ENCODE measurements at places on chromosomes 7 and 10.
A peak's percentile ranks its signal among the peaks of the same experiment; 100 is the strongest.

DNA sequence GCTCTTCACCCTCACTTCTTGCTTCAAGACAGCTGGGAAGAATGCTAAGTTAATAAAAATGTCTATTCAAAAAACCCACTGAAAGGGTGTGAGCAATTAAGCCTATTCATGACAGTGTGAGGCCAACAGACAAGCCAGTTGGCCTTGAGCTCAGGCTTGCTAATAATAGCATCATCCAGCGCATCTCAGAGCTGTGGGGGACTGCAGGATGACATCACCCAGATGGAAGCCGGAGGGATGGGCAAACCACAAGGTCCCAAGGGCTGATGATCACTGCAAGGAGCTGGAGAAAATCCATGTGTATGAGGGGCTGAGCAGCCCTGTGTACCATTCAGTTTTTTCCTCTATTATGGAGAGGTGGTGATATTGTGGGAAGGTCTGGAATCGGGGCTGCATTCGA is 770.4 kb downstream of the TNS3 start:
- no peak for DNase-seq

GRCh38 chr7:17931069-17931468 is 9.2 kb downstream of the SNX13 start:
- DNase-seq: no peak

DNA sequence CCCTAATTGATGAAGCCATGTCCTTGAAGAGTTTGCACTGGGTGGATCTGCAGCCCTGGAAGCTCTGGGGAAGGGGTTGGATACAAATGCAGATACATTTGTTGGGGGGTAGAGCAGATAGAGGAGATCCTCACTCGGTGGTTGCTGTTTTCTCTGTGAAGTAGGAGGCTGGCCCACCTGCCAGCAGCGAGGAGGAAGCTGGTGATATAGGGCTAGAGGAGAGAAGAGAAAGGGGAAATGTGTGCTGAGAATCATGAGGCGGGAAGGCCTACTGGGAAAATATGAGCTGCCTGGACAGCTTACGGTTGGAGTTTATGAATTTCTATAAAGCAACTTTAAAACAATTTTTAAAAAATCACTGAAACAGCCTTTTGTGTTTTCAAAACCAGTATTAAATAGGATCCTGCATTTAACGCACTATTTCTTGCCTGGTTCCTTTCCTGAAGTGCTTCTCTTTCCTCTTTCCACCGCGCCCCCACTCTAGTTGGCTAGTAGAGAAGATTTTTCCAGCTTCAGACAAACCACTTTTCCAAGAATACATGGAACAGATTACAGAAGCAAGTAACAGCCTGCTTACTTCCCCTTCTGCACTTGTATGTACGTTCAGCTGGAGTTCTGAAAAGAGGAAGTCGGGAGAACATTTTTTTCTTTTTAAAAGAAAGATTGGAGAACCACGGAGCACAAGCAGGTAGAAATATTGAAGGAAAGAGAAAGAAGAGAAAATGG is 100.6 kb upstream of the GLCCI1 start:
- DNase-seq: no peak

GRCh38 chr7:131859147-131859821 is 302.9 kb upstream of the PODXL start:
- DNase-seq: peak; percentile 72

DNA sequence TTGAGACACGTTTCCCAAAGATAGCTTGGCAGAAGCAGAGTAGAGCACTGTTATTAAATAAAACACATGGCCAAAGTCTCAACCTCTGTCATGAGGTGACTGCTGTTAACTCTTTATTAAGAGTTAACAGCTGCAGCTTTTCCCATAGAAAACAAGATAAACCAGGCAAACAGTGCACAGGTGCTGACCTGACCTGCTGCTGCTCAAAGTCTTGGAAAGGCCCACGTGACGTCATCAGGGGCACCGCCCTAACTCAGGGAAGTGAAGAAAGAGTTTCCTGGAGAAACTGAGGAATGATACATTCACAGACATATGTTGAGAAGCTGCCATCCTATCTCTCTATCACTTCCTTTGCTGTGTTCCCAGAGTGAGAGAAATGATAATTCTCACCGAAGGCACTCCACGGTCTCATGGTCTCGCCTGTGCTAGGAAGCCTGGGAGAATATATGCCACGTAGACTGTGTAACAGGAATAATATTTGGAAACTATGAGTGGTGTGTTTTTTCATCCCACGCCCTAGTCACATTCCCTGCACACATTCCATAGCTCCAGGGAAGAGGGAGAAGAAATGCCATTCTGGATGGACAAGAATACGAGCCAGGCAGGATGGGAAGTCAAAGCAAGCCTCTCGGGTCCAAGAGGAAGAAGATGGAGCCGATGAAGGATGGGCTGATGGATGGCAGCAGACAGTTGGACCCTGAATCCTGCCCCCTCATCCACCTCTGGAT is 146.2 kb upstream of the NFE2L3 start:
- peak; percentile 51 for DNase-seq
